Fibroblast of skin of abdomen (primary cell): ENCODE measurements at places on chromosomes 16 and 17.

- DNase-seq: no peak
Measured at GRCh38 chr16:3728424-3729160, 11.3 kb upstream of the TRAP1 start.

- DNase-seq: no peak
Measured at GRCh38 chr17:58378733-58379510, 26.9 kb upstream of the SUPT4H1 start.

GRCh38 chr16:29148867-29149272 lies 164.0 kb downstream of the LAT start:
- DNase-seq: no peak

DNA sequence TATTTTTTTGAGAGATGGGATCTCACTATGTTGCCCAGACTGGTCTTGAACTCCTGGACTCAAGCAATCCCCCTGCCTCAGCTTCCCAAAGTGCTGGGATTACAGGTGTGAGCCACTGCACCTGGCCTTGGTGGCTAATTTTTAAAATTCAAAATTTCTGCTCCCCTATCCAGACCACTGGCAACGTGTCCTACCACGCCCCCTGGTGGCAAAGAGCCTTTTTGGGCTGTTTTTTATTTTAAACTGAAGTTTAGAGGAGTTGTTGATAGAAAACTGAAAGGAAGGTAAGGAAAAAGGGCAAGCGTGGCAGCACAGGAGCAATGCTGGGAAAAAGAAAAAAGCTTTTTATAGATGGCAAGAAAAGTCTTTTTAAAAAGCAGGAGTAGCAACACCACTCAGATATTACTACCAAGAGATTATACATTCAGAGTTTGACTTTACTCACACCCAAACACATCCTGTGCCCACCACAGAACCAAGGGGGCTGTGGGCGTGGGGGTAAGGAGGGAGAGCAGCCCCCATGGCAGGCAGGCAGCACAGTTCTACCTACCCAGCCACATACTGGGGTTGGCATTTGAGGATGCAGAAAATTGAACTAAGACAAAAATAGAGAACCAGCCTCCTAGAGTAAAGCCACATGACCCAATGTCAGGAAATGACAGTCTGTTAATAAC lies 4.2 kb upstream of the MXRA7 start:
- peak; percentile 45 for DNase-seq

- DNase-seq: no peak
Measured at GRCh38 chr17:76691379-76692191, 19.2 kb downstream of the MXRA7 start.

DNA sequence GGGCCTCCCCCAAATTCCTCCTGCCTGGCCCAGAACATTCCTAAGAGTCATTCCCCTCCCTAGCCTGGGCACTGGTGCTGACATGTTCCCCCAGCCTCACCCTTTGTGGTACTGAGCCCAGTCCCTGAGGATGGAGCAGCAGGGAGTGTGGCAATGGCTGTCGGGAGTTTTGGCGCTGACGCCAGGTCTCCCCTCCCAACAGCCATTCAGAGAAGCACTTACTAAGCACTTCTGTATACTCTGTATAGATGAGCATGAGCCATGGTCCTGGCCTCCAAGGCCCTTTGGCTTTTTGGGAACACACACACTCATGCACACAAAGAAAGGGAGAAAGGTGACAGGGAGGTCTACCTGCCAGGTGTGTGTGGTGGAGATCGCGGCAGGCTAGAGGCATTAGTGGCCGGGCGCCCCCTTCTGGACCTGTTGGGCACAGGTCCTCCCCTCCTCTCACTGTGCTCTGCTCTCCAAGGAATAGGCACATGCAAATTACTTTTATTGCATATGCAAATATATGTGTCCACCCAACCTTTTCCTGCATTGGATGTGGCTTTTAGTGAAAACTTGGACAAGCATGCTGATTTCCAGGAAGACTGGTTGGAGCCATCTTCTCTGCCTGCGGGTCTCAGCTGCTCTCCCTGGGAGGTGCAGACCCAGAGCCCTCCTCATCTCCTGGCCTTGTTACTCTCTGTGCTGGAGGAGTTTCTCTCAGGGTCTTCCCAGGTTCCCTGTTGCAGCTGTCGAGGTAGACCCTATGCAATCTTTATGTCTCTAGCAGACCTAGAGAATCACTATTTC lies 17.4 kb upstream of the C17orf107 start:
- no peak for DNase-seq

DNA sequence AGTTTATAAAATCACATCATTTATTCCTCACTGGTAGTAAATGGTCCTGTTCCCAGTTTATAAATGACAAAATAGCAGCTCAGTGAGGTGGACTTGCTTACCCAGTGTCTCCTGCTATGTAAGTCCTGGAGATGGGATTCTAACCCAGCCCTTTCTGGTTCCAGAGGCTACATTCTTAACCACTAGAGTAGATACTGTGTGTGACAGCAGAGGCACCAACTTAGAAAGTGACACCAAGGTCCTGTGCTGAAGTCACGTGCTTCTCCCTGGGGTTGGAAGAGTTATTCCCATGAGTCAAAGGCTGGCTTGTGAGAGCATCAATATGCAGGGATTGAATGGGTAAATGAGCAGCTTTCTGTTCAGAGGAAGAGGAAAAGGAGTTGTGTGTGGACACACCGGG lies 167.3 kb upstream of the IRX3 start:
- no peak for DNase-seq

- peak; percentile 91 for DNase-seq
Measured at GRCh38 chr17:48472411-48473281, 42.6 kb upstream of the SKAP1 start.

- no peak for DNase-seq
Measured at GRCh38 chr16:85948138-85948509, 49.2 kb downstream of the IRF8 start.

GRCh38 chr17:83024218-83024971 lies 55.0 kb upstream of the METRNL start:
- no peak for DNase-seq

GRCh38 chr17:50771991-50772785 lies 4.9 kb upstream of the ANKRD40CL start:
- no peak for DNase-seq

DNA sequence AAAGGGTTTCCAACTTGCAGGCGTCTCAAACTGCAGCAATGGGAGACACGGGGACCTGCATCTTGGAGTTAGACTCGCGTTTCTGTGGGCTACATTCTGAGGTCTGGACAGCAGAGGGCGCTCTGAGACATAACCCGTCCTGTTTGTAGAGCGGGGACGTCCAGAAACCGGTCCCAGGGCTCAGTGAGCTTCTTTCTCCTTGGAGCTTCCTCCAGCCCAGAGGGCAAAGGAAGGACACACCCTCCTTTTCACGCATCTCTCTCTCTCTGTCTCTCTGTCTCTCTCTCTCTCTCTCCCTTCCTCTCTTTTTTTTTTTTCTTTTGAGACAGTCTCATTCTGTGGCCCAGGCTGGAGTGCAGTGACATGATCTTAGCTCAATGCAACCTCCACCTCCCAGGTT lies 19.8 kb downstream of the COX4I1 start:
- peak; percentile 64 for DNase-seq

DNA sequence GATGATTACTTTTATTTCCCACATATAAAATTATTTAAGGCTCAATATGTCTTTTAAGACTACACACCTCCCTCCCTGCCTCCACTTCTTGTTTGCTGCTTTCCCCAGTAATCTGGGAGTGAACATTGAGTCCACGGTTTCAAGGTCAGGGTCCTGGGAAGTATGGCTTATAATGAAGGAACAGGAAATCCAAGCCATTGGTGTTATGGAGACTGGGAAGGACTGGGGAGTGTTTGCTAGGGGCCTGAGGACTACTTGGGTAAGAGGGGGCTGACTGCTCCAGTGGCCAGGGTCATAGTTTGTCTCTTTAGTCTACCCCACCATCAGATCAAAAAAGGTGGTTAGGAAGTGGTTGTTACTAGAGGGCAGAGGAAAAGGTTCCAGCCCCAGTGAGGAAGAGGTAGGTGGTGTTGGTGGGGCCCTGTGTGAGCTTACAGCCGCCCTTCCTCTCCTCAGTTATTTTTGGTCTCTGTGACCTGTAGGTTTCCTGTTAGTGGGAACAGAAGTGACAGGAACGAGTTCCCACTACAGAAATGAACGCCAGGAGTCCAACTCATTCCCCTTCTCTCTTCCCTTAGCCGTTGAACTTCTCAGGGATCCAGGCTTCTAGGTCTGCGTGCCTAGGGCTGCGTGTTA lies 742 bp upstream of the SLC16A13 start:
- no peak for DNase-seq

- no peak for DNase-seq
Measured at GRCh38 chr17:80624864-80625263, 80.2 kb downstream of the RPTOR start.

DNA sequence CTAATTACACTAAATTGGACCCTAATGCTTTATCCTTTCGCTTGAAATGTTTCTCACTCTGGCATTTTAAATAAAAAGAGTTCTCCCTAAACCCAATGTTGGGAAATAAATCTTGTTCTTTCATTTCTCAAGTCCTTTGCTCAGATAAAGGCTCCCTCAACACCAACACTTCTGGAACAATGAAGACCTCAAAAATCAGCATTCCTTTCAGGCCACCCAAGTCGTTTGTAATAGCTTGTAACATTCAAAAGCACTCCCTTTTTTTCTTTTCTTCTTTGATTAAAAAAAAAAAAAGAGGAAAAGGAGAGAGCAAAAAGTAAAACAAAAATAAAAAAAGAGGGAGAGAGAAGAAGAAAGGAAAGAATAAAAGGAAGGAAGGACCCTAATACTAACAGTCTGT lies 23.3 kb upstream of the FOXJ1 start:
- DNase-seq: no peak

DNA sequence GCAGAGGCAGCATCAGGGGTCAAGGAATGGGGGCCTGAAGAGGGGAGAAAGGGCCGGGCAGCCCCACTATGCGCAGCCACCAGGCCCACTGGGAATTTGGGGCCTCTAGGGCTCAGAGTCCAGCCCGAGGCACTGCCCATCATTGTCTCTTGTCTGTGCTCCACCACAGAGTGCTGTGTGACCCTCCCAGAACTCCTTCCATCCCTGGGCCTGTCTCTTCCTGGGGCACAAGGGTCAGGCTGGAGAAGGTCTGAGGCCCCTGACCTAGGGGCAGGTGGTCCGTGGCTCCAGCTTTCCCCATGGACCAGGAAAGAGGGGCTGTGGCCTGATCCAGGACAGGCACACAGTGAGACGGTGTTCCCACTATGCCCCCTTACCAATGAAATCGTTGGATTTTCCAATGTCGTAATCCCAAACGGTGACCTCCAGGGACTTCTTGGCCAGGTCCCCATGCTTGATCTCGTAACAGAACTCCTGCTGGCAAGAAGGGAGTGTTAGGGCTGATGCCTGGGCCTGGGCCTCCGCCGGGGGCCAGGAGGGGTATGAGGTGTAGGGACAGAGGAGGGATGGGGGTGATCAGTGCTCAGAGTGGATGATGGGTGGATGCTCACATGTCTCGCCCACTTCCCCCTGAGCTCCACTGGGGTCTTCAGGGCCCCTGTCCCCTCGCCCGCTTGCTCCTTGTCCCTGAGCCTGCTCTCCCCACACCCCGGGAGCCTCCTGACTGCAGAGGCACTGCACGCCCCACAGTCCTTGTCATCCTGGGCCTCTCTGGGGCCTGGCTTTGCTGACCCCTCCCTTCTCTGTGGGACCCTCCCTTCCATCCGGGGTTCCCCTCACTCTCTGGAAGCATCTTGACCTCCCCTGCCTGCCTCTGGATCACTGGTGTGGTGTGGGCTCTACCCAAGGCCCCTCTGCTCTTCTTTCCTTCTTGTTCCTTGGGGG lies 10.7 kb downstream of the SCGB1C2 start:
- no peak for DNase-seq

GRCh38 chr17:40317345-40317873 lies 8.4 kb downstream of the RARA start:
- peak; percentile 74 for DNase-seq
